NCI-H82 (cell line): ENCODE measurements at places on chromosomes 16 and 17.
A peak's percentile ranks its signal among the peaks of the same experiment; 100 is the strongest.

GRCh38 chr16:27748868-27749546 lies 199.1 kb downstream of the KATNIP start:
- peak; percentile 51 for DNase-seq

GRCh38 chr17:64573214-64573613 lies 66.4 kb downstream of the CEP95 start:
- DNase-seq = no peak

GRCh38 chr16:790086-790485 lies 1.7 kb downstream of the CHTF18 start:
- DNase-seq = no peak

DNA sequence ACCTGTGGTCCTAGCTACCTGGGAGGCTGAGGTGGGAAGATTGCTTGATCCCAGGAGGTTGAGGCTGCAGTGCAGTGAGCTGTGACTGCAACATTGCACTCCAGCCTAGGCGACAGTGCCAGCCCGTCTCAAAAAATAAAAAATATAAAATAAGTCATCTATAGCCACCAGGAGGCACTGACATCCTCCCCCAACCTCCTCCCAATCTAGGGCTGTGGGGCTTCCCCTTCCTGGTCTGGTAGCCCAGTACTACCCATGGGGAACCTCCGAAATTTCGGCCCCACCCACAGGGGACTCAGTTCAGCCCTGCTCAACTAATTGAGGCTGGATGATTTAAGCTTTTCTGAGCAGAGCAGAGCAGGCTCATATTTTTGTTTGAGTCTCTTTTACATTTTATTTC lies 3.2 kb downstream of the ZSCAN10 start:
- peak; percentile 21 for DNase-seq

- DNase-seq = peak; percentile 37
Measured at GRCh38 chr17:30477774-30478115, 537 bp downstream of the GOSR1 start.

- DNase-seq = no peak
Measured at GRCh38 chr17:17231621-17232302, 5.2 kb downstream of the FLCN start.

GRCh38 chr17:40361063-40361924 lies 3.2 kb downstream of the GJD3 start:
- no peak for DNase-seq

- peak; percentile 52 for DNase-seq
Measured at GRCh38 chr16:17926866-17927399, 409.6 kb downstream of the NPIPA8 start.

- no peak for DNase-seq
Measured at GRCh38 chr16:30121741-30122571, 1.1 kb downstream of the MAPK3 start.

GRCh38 chr16:495127-495748 lies 32.3 kb upstream of the CAPN15 start:
- DNase-seq = peak; percentile 67

DNA sequence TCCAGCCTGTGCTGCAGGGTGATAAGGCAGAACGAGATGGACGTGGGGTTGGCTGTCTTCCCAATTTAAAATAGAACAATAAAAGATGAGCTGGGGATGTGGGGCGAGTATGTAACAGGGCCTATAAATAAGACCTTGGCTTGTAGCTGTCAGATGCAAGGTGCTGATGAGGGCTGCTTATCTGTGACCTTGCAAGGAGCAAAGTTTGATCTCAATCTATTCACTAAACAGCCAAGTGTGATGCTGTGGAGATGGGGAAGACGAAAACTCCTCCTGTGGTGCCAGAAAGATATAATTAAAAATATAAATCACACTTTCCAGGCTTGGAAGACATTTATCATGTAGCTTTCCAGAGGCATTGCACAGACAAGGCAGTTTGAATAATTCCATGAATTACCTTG lies 26.7 kb upstream of the TEX2 start:
- DNase-seq = no peak

DNA sequence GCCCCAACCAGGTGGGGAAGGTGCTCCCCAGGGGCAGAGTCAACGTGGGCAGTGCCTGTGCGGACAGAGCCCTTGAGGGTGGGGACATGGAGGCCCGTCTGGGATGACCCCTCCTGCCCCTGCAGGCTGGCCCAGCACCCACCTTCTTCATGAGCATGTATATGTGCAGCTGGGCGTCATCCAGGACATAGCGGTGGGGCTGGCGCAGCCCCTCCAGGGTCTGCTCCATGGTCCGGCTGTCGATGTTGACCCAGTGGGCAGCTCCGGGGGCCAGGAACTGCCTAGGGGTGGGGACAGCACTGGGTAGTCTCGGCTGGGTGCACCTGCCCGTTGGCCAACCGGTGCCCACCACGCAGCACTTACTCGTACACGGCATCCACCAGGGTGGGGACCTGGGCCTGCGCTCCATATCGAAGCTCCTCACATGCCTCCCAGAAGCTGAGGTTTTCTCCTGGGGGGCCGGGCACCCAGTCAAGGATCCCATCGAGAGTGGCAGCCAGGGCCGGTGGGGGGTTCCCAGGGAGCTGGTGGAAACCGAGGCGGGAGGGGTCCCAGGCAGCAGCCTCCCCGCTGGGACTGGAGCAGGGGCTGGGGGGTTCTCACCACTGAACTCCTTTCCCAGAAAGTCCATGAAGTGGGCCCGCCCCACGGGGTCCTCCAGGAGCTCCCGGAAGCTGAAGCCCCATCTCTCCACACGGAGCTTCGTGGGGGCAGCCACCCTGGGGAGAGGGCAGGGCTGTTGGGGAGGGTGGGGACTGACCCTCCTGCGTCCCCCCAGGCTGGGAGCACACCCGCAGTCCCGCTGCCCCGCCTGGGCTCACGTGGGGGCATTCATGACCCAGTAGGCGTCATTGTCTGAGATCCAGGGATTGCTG lies 5.1 kb downstream of the RGS11 start:
- no peak for DNase-seq

- DNase-seq = no peak
Measured at GRCh38 chr16:2852731-2853507, 5.1 kb downstream of the PRSS22 start.

DNA sequence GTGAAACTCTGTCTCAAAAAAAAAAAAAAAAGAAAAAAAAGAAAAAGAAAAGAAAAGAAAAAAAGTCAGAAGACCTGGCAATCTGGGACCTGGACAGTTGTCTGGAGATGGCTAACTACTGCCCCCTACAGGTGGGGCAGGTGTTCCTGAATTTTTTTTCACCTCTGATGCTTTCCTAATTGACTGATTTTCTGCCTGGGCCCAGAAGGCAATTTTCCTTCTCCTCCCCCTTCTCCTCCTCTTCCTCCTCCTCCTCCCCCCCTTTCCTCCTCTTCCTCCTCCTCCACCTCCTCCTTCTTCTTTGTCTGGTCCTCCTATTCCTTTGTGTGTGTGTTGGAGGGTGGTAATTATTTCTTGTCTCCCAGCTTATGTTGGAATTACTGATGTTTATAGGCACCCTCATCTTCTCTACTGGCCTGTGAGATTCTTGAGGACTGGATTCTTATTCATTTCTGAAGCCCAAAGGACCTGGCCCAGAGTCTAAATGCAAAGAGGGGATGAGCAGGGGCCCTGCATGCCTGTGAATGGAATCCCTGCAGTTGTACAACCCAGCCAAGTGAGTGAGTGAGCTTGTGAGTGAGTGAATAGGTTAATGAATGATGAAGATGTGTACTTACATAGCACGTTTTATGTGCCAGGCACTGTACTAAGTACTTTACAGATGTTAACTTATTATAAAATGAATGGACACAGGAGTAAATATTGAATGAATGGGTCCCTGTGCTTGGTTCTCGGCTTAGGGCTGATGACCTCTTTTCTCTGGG lies 26.9 kb downstream of the IRX5 start:
- peak; percentile 53 for DNase-seq

GRCh38 chr16:55568207-55568606 lies 1.7 kb downstream of the CAPNS2 start:
- no peak for DNase-seq

DNA sequence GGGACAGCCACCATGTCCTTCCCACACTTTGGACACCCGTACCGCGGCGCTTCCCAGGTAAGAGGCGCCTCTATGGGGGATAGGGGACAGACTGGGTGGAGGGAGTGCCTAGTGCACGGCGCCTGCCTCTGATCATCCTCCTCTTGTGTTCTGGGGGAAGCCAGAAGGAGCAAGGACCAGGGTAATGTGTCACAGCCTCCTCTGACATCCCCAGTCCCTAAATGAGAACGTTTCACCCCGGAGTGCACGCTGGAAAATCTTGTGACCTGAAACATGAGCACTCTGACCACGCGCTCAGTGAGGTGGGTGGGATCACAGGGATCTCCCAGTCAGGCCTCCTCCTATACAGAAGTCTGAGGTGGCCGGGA lies 1.1 kb downstream of the IRX6 start:
- no peak for DNase-seq

GRCh38 chr17:69761767-69762321 lies 313.2 kb upstream of the KCNJ16 start:
- DNase-seq = no peak

DNA sequence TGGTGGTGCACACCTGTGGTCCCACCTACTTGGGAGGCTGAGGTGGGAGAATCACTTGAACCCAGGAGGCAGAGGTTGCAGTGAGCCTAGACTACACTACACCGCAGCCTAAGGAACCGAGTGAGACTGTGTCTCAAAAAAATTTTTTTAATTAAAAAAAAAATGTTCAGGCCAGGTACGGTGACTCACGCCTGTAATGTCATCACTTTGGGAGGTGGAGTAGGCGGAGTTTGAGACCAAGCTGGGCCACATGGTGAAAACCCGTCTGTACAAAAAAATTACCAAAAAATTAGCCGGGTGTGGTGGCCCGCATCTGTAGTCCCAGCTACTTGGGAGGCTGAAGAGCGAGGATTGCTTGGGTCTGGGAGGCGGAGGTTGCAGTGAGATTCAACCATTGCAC lies 3.6 kb upstream of the FAM222B start:
- DNase-seq = no peak

- no peak for DNase-seq
Measured at GRCh38 chr16:82846806-82847205, 220.0 kb downstream of the CDH13 start.

- DNase-seq = no peak
Measured at GRCh38 chr17:75319904-75320691, 30.9 kb upstream of the SLC25A19 start.

DNA sequence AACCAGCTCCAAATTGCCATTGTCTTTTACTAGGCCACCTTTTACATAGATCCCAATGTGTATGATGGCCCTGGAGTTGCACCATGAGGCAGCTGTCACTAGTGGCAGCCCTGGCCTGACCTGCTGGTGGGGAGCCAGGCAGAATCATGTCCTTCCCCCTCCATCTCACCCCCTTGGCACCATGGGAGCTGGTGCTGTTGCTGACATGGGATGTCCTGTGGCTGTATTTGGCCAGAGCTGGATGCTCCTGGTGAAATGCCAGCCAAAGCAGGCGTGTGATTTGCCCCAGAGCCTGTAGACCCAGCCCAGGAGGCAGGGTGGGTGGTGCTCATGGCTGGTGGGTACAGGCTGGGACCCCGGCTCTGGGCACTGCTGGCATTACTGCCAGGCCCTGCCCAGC lies 18.6 kb downstream of the SLC12A3 start:
- no peak for DNase-seq

DNA sequence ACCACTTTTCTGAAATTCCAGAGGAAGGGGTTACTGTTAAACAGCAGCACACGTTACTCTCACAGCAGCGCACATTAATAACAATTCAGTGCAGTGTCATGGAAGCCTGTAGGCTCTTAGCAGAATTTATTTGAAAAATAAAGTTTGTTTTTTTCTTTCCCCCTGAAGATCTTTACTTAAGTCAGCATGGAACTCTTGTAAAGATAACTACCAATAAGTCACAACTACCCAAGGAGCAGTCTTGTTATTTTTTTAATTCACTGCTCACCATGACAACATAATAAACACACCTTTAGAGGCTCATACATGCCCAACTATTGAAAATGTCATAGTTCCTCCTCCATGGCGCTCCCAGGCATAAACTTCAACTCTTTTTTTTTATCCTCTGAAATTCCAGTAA lies 31.8 kb upstream of the PSMD7 start:
- DNase-seq = no peak

- no peak for DNase-seq
Measured at GRCh38 chr16:56371660-56371937, 53.7 kb downstream of the AMFR start.

DNA sequence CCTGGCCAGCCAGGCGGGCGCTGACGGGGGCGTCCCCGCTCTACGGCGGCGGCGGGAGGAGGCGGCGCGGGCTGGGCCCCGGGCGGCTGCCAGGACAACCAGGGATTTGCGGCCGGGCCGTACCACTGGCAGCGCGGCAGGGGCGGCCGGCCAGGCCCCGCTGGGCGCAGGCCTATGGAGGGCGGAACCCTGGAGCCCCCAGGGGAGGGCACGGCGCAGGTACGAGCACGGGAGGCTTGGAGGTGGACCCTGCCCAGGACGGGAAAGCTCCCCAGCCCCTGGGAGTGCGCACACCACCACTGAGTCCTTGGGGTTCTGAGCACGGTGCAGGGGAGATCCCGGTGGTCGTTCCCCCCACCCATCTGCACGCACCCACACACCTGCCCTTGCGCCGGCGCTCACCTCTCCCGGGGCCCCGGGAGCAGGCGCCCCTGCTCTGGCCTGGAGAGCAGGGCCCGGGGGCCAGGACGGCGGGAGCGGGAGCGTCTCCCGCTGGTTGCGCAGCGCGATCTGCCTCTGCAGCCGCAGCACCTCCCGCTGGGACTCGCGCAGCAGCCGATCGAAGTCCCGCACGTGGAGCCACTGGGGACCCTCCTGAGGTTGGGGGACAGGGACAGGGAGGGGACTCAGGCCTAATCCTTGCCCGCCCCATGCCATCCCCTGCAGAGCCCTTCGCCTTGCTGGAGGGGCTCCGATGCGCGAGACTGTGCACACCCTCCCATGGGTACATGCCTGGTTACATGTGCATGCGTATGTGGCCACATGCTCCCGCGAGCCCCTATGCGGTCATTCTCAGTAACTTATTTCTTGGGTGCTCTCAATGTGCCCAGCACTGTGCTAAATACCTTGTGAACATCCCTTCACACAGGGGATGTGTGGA lies 3.9 kb downstream of the TSPOAP1 start:
- DNase-seq = peak; percentile 82

DNA sequence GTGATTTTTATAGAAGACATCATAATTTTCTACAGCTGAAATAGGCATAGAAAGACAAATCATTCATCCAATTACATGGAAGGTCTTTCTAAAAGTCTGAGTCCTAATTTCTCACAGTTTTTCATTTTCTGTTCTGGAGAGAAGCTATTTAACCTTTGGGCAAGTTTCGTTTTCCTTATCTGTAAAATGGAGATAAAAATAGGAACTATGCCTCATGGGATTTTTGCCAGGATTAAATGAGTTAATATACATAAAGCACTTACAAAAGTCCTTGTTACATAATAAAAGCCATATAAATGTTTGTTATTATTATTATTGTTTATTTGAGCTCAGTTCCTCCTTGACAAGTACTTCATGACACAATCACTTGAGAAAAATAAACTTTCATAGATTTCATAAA lies 121.4 kb downstream of the SKAP1 start:
- no peak for DNase-seq
